ENCODE measurements at places on chromosomes 12 and 14. TPM values are rescaled to one million over a fixed set of nuclear protein-coding genes. Genes with fewer than 3 reads are reported as not detected.

- DNase-seq: no peak
These were observed 98.1 kb upstream of the MAX start for GRCh38 chr14:65200454-65200853.

DNA sequence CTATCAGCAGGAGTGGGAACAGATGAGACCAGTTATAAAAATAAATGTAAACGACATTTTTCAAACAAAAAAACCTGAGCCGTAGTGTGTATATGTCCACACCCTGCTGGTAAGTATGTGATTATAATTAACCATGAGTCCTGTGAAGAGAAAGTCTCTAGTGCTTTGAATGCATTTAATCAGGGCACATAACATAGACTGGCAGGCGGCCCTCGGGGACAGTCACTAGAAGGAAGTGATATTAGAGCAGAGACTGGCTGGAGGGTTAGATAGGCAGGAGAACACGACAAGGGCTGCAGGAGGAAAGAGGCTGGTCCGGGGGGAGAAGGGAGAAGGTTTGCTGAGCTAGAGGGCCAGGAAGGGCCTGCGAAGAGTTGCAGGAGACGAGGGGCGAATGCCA is 23.8 kb upstream of the ELK3 start:
- peak; percentile 57 for DNase-seq

DNA sequence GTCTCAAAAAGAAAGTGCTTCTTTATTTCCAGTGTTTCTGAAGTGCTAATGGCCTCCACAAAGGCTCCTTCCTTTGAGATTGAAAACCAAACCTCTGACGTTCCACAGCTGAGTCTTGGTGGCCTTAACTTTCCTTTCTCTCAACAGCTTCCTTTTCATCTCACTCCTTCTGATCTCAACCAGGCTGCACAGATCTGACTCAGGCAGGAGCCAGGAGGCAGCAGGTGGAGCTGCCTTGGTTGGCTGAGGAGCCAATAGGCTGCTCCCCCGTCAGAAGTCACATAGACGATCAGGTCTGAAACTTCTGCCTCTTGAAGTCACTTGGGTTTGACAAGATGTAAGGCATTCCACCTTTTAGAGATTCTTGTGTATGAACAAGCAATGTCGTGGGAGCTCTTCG is 9.1 kb upstream of the KCNA5 start:
- DNase-seq: no peak

NEDD8 gene
- 169 TPM for total RNA-seq

DNA sequence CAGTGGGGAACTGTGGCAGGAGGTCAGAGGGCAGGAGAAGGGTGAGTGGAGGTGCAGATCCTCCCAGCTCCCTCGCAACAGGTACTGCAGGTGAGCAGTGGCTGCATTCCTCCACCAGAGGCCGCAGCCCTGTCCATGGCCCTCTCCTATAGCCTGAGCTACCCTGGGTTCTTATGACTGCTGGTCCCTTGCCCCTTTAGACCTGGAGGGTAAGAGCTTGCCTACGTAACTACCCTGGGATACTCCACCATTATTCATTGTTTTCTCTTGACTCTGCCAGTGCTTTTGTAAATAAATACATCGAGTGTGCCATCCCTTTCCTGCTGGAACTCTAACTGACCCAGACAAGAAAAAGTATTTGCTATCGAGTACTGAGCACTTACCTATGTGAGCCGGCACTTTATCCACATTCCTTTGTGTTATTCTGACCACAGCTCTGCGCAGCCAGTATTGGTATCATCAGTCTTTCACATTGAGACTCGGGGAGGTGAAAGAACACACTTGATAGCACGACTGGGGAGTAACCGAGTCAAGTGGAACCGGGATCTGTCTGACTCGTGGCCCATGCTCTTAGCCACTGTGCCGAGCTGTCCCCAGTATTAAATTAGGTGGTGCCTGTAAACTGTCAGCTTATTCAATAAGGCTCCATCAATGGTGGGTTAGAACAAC is 38.5 kb downstream of the LTBP2 start:
- DNase-seq: no peak

- DNase-seq: no peak
These were observed 11.7 kb upstream of the NAA30 start for GRCh38 chr14:57378661-57379060.

DNA sequence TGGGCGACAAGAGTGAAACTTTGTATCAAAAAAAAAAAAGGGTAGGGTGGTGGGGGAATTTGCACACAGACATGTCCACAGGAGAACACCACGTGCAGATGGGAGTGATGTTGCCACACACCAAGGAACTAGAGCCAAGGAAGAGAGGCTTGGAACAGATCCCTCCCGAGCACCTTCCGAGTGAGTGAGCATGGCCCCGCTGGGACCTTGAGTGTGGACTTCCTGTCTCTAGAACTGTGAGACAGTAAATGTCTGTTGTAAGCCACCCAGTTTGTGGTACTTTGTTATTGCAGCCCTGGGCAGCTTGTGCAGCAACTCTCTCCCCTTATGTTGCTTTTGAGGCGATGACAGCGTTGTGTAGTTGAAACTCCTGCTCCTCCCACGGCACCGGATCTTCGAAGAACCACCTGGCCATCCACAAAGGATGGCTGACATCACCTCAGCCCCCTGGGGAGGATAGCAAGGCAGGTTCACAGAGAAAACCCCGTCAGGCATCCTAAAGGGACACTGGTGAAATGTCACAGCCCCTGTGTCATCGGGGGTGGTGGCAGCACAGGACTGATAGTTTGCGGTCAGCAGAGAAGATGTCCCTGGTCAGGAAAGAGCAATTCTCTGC is 54.7 kb upstream of the PLEKHG3 start:
- DNase-seq: no peak

DHRS4L2 gene
- 10.4 TPM for total RNA-seq

GRCh38 chr12:109735825-109736551 is 22.4 kb downstream of the FAM222A start:
- peak; percentile 9 for DNase-seq

FITM1 gene
- total RNA-seq: 0.66 TPM

- no peak for DNase-seq
These were observed 22.5 kb upstream of the PTGDR start for GRCh38 chr14:52244997-52245396.

TXNDC16 gene
- 17.5 TPM for total RNA-seq

- DNase-seq: no peak
These were observed 194.0 kb downstream of the VRK1 start for GRCh38 chr14:96991226-96991625.

CIROP gene
- total RNA-seq: not detected

DNA sequence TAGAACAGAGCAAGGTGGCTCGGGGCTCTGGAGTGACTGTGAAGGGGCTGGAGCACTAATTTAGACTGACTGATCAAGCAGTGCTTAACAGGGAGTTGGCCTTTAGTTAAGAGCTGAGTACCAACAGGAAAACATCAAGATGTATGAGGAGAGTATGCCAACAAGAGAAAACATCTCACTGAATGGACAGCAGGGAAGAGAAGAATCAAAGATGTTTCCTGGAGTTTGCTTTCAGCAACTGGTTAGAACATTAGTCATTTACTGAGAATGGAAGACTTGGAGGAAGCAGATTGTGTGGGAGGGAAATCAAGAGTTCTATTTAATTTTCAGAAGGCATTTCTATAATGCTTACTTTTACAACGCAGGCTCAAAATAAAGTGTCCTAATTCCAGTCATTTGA is 259.3 kb downstream of the ADAMTS20 start:
- no peak for DNase-seq

PROX2 gene
- total RNA-seq: not detected

GRCh38 chr12:77943466-77943865 is 112.8 kb downstream of the NAV3 start:
- DNase-seq: no peak

ETFBKMT gene
- 2.2 TPM for total RNA-seq

DNA sequence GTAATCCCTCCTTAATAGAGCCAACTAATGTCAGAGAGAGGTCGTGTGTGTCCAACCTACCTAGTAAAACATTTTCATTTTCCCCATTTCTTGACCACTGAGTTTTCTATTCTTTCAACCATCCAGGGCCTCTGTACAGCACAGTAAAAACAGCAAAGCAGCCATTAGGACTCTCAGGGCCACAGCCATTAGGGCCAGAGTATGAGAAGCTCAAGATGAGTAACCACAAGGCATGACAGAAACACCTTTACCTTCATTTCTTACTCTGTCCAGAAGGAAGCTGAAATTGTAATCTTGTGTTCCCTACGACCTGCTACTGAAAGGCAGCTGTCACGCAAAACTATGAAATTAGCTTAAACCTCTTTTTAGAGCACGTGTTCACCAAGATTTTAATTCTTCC is 2.3 kb downstream of the SPPL3 start:
- DNase-seq: no peak

GRCh38 chr14:83638748-83639504 is 1891.0 kb upstream of the FLRT2 start:
- no peak for DNase-seq

DNA sequence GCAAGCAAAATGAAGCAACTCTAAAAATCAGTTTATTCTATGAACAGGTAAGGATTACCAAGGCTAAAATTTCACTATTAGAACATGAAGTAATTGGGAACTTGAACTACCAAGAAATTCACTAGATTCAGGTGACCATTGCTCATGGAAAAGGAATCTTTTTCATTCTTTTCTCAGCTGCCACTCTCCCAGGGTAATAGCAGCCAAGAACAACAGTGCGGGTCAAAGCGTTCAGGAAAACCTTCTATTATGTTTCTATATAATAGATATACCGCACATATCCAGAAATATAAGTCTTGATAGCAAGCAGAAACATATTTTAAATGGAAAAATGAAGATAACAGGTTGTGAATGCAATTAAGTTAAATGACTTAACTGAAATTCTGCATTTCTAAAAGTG is 125.6 kb downstream of the NELL2 start:
- DNase-seq: no peak

- no peak for DNase-seq
These were observed 243.4 kb upstream of the PELI2 start for GRCh38 chr14:55874785-55875184.

CCDC198 gene
- not detected for total RNA-seq

DNA sequence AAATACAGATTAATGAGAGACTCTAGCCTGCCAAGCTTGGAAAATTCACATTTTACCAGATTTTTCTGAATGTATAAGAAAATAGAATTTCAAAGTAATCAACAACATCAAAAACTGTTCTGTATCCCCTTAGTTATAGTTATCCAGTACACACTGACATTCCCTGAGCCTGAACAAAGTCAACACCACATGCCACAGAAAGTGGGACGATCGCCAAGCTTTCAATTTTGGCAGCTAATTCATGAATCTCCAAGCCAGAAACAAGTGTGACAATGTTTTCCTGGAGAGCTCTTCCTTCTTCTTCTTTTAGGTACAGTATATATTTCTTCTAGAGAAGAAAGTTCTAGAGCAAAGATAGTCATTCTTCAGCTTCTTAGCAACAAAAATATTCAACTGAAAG is 290.2 kb downstream of the PRKD1 start:
- DNase-seq: no peak

- DNase-seq: peak; percentile 20
These were observed 1.2 kb upstream of the WSB2 start for GRCh38 chr12:118061873-118062843.

GRCh38 chr14:97916100-97916499 is 1118.9 kb downstream of the VRK1 start:
- no peak for DNase-seq

RNASE13 gene
- total RNA-seq: not detected

HOXC4 gene
- total RNA-seq: not detected

NFATC4 gene
- total RNA-seq: 11.4 TPM

OTOGL gene
- total RNA-seq: 0.83 TPM

TMEM233 gene
- total RNA-seq: not detected

- no peak for DNase-seq
These were observed 93.7 kb downstream of the B4GALNT3 start for GRCh38 chr12:553216-554000.

DNA sequence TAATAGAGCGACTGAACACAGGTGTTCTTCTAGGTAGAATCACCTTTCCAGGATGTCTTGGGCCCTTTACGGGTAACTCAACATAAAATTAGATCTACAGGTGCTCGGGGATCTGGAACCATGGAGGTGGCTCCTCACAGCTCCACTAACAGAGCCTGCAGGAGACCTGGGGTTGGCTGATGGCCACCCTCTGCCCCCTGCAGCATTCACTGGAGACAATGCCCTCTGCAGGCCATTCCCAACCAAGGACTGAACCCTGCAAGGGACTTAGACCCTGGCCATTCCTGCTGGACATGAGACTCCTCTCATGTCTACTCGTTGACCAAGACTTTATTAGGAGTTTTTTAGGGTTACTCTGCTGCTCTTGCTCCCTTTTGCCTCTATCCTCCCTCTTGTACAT is 58.5 kb upstream of the PPP4R3A start:
- DNase-seq: no peak

DNA sequence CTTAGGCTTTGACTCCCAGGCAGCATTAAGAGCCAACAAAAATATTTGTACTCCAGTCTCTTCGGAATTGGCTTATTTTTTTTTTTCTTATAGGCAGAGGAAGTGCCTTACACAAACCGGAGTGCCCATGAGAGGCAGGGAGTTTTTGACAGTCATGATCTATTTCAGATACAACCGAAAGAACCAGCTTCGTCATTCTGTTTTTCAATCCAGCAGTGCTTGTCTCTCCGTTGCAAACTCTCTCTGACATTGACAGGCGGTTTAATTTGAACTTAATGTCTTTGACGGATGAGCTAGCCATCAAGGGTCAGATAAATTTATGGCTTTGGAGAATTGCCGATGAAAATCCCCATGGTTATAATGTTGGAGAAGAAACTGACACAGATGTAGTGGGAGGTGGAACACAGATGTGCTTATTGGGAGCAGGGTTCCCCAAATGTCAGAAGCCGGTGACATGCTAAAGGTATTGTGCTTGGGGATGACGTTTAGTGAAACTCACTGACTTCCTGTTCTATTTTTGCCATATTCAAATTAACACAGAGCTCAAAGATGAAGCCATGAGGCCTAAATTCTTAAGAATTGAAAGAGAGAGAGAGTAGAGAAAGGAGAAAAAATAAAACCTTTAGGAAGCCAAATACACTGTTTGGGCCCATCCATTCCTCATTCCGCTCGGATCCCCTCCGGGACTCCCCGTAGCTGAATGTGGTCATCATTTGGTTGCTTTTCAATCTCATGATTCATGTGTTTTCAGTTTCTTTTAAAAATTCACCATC is 59.7 kb downstream of the PLXNC1 start:
- DNase-seq: no peak
